Stimulated activated CD8-positive, alpha-beta memory T cell treated with anti-CD3 and anti-CD28 coated beads, Interleukin-7, amount 100 ng/mL, for 1 hour (primary cell): ENCODE measurements at places on chromosomes 12 and 14.

DNA sequence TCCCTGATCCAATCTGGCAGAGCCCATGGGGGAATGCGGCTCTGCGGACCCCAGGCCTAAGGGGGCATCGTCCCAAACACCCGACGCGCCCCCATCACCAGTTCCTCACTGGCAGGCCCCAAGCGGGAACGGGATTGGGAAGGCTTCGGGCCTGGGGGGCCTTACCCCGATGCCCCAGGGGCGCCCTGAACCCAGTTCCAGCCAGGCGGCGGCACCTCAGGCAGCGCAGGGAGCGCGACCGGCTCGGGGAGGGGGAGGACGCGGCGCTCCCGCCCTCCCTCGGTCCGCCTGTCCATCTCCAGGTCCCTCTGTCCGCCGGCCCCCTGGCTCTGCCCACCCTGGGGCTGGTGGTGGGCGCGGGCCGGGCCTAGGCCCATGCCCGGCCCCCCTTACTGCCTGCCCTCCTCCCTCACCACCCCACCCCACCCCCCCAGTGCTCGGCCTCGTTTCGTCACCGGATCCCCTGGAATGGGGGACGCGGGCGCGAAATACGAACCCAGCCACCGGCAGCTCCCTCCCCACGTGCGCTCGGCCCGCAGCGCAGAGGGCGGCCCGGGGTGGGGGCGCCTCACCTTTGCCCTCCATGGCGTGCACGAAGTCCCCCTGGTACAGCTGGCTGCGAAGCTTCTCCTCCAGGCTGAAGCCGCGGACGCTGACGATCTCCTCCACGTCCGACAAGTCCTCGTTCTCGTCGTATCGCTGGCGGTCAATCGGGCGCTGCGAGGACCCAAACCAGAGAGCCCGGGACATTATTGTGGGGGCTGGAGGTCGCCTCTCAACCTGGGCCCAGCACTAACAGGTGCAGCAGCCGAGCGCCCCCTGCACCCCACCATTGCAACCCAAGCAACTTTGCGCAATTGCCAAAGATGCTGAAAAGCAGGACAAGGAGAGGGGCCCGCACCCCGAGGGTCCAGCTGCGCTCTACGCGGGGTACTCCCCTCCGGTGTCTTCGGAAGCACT, 2.3 kb downstream of the KDM2B start:
- no peak for DNase-seq

GRCh38 chr12:28268608-28269229, 78.5 kb downstream of the CCDC91 start:
- DNase-seq, result no peak

DNA sequence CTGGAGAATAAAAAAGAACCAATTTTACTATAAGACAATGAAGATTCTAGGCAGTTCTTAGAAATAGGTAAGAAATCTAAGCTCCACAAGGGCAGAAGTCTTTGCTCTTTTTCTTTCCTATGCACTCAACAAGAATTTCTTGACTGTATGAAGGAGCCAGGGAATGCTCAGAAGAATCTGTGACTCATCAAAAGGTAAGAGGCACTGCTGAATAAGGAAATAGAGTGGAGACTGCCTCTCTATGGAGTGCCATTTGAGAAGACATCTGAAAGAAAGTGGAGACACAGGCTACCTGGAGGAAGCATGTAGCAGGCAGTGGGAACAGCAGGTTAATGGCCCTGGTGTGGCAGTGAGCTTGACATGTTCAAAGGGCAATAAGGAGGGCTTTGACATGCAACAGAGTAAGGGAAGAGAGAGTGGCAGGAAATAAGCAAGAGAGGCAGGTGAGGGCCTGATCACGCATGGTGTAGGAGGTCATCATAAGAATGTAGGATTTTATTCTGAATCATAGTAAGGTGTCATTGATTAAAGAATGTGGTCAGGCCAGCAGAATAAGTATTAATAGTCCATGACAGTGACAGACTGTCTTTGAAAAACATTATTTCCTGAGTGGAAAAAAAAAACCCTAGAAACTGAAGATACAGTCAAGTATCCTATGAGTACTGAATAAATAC, 446.7 kb upstream of the GARIN6 start:
- no peak for DNase-seq

DNA sequence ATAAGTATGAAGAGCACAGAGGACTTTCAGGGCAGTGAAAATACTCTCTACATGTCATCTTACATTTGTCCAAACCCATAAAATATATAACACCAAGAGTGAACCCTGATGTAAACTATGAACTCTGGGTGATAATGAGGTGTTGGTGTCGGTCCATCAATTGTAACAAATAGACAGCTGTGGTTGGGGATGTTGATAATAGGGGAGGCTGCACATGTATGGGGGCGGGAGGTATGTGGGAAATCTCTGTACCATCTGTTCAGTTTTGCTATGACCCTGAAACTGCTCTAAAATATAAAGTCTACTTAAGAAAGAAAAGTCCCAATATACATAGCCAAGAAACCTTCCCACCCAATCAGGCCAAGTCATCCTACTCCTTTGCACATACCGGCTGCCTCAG, 88.5 kb downstream of the GPR135 start:
- no peak for DNase-seq

GRCh38 chr12:73308747-73309146, 1036.6 kb downstream of the TRHDE start:
- no peak for DNase-seq

GRCh38 chr12:121793440-121793837, at the start of gene RHOF:
RHOF (minus strand) TSS chr12:121793688; CDS start chr12:121793633, 55 bp downstream.
- no peak for DNase-seq

DNA sequence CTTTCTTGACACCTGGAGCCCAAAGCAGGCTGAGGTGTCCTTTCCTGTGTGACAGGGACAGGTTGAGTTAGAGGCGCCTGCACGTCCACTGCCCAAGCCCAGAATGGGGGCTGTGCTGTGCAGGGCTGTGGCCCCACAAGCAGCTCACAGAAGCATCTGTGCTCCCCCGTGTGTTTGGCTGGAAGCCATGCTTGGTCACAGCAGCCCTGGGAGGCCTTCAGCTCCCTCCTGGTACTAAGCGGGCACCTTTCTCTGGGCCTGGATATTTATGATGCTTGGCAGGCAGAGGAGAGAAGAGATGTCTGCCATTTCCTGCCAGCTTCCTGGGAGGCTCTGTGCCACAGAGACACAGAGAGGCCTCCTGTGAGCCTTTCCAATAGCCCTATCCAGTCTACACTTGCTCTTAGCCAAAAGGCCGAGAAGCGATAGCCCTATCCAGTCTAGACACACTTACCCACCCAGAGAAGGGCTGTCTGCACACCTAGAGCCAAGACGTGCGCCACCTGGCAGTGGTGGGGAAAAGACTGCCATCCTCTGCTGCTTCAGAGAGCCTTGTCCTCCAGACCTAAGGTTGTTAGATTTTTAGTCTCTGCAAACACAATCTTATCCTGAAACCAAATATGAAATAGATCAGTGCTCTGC, 117.4 kb downstream of the GCH1 start:
- DNase-seq, result no peak
